ENCODE measurements at places on chromosomes 6 and 20.

DNA sequence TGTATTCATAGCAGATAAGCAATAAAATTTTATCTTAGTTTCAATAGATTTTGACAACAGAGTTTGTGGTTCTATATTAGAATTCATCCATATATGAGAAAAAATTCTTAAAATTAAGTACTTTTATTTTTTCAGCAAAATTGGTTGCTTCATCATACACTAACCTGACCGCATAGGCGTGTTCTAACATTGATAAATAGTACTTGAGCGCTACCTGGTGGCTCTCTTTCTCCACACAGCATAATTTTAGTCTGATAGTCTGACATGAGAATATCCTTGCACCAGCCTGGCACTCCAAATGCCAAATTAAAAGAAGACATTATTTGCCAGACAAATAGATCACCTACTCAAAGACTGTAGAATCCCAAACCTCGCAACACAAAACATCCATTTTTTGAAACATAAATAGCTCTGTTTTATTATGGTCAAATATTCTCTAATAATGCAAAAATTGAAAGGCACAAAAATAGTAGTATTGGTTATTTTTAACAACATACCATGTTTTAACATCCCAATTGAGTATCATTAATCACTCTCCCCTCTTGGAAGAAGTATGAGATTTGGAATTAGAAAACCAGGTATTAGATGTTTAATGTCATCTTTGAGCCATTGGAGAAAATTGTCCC lies 33.0 kb upstream of the FILIP1 start:
- peak; percentile 67 for DNase-seq

GRCh38 chr6:26457806-26458688 lies at the start of gene BTN2A1:
Gene BTN2A1 (plus strand): TSS chr6:26457955. CDS start chr6:26458637, 682 bp downstream.
- DNase-seq: peak; percentile 76

- DNase-seq: no peak
These were observed 149.9 kb upstream of the BEND6 start for GRCh38 chr6:56804996-56805395.

- DNase-seq: no peak
These were observed 148.7 kb upstream of the PHACTR3 start for GRCh38 chr20:59455402-59456341.

DNA sequence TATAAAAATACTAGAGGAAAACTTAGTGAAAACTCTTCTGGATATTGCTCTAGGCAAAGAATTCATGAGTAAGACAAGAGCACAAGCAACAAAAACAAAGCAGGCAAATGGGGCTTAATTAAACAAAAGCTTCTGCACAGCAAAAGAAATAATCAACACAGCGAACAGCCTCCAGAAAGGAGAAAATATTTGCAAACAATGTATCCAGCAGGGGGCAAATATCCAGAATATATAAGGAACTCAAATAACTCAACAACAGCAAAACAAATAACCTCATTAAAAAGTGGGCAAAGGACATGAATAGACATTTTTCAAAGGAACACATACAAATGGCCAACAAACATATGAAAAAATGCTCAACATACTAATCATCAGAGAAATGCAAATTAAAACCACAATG lies 17.1 kb upstream of the HECA start:
- no peak for DNase-seq

DNA sequence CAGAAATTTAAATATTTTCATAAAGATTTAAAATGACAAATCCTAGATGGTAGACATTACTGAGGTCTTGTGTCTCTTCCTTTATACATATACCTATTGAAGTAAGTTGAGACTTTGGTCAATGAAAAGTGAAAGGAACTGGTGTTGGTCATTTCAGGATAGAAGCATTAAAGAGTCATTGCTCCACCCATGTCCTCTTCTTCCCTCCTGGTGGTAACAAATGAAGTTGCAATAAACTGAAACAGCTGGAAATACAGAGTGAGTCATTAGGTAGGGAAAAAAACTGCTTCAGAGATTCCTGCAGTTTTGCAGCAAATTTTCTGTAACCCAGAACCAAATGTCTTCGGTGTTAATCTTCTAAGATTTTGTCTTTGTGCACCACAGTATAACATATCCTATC lies 448.0 kb downstream of the EYS start:
- no peak for DNase-seq

GRCh38 chr6:43250992-43251373 lies 7.7 kb downstream of the TTBK1 start:
- DNase-seq: no peak

DNA sequence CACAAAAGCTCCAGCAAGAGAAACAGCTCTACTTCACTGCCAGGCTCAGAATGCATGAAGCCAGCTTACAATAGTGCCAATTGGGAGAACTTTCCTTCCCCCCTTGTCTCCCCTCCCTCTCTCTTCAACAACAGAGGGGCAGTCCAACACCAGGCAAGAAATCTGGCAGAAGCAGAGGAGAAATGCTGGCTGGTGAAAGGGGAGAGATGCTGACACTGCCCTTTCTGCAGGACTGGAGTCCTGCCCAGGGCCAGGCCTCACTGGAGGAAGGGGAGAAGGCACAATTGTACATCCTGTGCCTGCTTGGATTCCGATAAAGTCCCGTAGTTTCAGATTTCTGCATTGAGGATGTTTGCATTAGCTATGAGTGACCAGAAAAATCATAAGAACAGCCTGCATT lies 148.6 kb downstream of the LRRC1 start:
- DNase-seq: no peak

- no peak for DNase-seq
These were observed 119.1 kb downstream of the GMDS start for GRCh38 chr6:2126351-2126750.

- DNase-seq: no peak
These were observed 11.1 kb downstream of the GLP1R start for GRCh38 chr6:39059496-39060310.

- DNase-seq: no peak
These were observed 5.5 kb downstream of the DYNLT1 start for GRCh38 chr6:158639056-158639455.

GRCh38 chr6:16230953-16231352 lies 7.4 kb upstream of the GMPR start:
- DNase-seq: no peak

- no peak for DNase-seq
These were observed 100.4 kb downstream of the JARID2 start for GRCh38 chr6:15346315-15346714.

- DNase-seq: no peak
These were observed 248.8 kb downstream of the TTLL2 start for GRCh38 chr6:167573461-167574215.

DNA sequence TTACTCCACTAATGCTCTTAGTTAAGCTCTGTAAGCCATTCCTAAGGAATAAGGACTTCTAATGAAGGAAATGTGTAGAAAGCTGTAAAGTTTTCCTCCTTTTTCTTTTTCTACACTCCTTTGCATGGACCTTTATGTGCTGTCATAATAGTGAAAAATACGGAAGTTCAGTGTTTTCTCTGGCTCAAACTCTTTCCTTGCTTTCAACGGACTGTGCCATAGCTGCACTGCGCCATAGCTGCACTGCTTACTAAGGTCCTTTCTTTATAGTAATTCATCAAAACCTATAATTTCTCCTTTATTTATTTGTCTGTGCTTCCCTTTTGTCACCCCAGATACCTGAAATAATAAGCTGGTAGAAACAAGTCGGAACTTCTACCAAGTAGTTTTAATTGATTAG lies 67.3 kb downstream of the RNF144B start:
- no peak for DNase-seq

DNA sequence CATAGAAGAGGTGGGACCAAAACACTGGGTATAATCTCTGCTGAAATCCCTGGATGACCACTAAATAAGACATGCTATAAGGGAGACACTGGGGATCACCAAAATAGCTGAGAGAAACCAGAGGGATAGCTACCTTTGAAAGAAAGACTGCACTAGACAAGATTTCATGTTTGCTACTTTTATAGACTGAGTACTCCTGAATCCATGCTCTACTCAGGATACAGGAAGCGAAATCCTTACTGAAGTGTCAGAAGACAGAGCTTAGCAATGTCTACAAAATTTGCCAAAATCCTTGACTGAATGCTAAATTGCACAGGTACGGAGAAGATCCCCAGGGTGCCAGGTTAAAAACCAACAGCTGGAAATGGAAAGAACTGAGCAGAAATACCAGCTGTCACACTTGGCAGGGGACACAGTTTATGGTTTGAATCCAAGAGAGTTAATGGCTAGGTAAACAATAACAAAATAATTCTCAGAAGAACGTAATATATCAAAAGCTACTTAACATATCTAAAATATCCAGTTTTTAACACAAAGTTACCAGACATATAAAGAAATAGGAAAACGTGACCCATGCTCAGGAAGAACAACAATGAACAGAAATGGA lies 125.4 kb downstream of the MAN1A1 start:
- DNase-seq: no peak

GRCh38 chr6:145045582-145045981 lies 689.7 kb downstream of the EPM2A start:
- no peak for DNase-seq

GRCh38 chr20:49319208-49319809 lies 41.5 kb upstream of the ZNFX1 start:
- DNase-seq: no peak

DNA sequence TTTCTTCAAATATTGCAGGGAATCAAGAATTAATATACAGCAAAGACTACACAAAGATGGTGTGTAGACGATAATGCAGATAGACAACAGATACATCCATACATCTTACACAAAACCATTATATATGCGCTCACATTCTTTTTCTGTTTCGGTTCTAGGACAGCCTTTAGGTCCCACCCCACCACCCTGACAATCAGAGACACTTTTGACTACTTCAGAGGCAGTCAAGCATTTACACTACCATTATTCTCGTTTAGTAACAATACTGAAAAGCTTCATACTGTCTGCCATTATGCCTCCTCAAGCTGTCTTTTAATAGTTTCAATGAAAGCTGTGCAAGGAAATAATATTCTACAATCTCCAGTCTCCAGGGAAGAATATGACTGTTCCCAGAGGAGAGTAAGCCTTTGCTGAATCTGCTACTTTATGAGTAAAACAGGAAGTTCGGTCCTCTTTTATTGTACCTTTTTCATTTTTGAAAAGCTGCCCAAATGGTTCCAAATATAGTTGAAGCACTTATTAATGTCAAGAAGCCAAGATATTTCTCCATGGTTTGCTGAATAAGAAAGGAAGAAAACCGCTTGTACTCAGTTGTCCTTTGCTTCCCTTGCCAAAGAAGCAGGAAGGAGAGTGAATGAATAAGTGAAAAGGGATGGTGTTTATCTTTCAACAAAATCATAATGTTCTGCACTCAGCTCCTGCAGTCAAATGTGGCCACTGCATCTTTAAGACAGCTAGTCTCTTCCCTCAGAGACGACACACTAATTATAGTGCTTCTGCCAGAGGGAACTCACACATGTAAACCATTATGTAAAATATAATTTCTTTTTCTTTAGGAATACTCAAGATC lies 468.3 kb downstream of the CDC5L start:
- DNase-seq: no peak

DNA sequence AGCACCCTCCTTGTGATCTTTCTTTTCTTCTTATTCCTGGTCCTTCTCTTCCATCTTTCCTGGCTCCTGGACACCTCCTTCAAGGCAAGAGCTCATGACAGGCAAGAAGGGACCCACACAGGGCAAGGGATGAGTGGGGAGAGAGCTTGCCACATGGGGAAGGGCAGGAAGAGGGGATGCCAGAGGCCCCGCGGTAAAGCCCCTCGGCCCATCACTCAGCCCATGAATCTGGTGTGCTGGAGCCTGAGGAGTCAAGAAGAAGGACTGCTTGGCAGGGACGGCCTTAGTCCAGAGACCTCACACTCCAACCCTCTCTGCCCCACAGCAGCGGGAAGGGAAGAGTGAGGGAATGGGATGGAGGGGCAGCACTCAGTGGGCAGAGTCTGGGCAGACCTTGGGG lies 52.3 kb upstream of the SAYSD1 start:
- DNase-seq: no peak

DNA sequence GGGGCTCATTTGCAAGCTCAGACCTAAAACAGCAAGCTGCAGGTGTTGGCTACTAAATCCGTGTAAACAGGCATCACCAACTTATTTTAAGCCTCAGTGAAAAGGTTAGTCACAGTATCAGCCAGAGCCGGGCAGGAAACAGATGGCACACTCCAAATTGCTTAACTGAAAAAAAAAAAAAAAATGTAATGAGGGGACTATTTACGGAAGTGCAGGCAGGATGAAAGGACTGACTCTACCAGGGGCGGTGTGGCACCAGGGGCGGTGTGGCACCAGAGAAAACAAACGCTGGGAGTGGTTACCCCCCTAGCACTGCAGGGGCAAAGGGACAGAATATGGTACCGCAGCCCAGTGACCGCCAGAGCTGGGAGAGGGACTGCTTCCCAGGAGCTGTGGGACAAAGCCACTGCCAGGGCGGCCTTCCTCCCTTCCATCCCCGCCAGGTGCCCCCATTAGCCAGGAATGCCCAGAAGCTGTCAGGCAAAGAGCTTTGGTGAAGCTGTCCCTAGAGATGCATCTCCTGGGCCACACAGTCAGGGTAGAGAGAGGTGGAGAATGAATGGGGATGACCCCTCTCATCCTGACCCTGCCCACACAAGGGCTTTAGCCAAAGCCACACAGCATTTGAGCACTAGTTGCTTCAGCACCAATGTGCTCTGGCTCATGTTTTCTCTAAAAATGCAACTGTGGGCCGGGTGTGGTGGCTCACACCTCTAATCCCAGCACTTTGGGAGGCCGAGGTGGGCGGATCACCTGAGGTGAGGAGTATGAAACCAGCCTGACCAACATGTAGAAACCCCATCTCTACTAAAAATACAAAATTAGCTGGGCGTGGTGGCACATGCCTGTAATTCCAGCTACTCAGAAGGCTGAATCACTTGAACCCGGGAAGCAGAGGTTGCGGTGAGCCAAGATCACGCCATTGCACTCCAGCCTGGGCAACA lies 39.6 kb upstream of the GFOD1 start:
- DNase-seq: no peak

DNA sequence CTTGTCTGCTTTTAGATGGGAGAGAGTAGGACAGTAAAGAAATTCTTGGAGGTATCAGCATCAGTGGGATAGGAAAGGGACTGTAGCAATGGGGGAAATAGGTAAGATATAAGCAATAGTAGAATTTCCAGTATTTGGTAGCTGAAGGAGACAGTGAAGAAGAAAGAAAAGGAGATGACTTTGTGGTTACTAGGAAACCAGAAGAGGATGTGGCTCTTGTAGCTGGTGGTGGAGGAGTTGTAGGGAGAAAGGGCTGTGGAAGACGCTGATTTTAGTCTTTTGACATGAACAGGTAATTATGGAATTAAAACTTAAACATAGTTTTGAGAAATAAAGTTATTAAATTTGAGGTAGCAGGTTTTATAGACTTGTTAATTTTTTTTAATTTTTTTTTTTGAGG lies 26.1 kb downstream of the SH3BGRL2 start:
- DNase-seq: no peak

DNA sequence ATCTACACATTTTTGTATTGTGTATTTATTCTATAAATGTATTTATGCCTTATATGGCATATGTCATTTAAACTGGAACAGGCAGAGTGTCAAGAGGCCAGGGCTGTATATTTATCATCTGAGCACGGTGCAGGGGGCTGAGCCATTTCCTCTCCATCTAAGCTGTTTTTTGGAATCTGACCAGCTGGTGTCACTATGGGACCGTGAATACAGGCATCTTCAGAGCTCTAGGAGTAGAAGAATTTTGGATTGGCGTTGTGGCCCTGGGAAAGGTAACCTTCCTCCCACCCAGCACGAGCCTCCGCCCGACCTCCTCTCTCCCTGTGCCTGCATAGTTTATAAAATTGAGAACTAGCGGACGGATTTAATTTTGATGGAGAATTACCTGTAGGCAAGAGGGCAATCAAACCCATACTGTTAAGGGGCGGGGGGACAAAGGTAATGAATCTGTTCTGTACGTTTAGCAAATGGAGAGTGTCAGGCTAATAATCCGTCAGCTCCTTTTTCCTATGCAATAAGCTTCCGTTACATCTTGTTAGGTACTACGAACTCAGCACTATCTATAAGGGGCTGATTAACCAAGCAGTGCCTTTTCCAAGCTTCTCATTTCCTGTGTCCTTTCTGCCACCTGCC lies 29.0 kb upstream of the EEF1E1 start:
- peak; percentile 46 for DNase-seq
